Activated CD4-positive, alpha-beta memory T cell treated with anti-CD3 and anti-CD28 coated beads for 36 hours (primary cell): ENCODE measurements at places on chromosomes 16 and 17. TPM values are rescaled to one million over a fixed set of nuclear protein-coding genes. Genes with fewer than 3 reads are reported as not detected.

The NUBP2 gene
- 45.9 TPM for total RNA-seq

GRCh38 chr16:1003391-1004347 is 22.1 kb downstream of the SOX8 start:
- H3K4me3 ChIP-seq = peak overlapping the region; percentile 49
- H3K36me3 ChIP-seq = no peaks in the 10 kb centered on the region
- peak overlapping the region; percentile 86 for H3K27ac ChIP-seq
- peak; percentile 79 for DNase-seq

The DNAH17 gene
- total RNA-seq = 0.21 TPM

DNA sequence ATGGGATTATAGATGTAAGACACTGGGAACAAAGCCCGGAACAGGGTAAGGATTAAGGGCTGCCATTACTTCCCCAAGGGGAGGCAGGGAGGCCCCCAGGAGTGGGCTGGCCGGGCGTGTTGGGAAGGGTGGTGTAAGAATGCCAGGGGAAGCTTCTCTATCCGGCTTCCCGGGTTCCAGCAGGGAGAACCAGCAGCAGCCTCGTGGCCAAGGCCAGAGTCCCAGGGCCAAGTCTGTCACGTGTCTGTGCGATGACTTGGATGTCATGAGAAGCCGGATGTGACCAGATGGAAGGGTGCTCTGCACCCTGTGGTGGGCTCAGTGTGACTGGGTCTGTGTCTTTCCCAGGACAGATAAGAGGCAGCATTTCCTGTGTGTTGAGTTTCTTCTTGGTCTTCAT is 52.1 kb downstream of the SCNN1B start:
- H3K4me1 ChIP-seq = no peaks in the 10 kb centered on the region
- H3K27ac ChIP-seq = no peak overlapping the region
- no peaks in the 10 kb centered on the region for H3K36me3 ChIP-seq
- no peak overlapping the region for H3K4me3 ChIP-seq
- DNase-seq = no peak
- peaks cover 4% of the 10 kb centered on the region for H3K27me3 ChIP-seq

- no peaks in the 10 kb centered on the region for H3K4me1 ChIP-seq
- no peaks in the 10 kb centered on the region for H3K36me3 ChIP-seq
- DNase-seq = no peak
- no peaks in the 10 kb centered on the region for H3K27me3 ChIP-seq
- H3K4me3 ChIP-seq = no peak overlapping the region
These were observed 900.8 kb upstream of the GOT2 start for GRCh38 chr16:59634951-59635350.

The CCDC200 gene
- not detected for total RNA-seq

GRCh38 chr16:24349320-24349719 is 93.2 kb downstream of the CACNG3 start:
- H3K27ac ChIP-seq = no peak overlapping the region
- no peak overlapping the region for H3K4me3 ChIP-seq

The IRX3 gene
- total RNA-seq = 0.27 TPM

DNA sequence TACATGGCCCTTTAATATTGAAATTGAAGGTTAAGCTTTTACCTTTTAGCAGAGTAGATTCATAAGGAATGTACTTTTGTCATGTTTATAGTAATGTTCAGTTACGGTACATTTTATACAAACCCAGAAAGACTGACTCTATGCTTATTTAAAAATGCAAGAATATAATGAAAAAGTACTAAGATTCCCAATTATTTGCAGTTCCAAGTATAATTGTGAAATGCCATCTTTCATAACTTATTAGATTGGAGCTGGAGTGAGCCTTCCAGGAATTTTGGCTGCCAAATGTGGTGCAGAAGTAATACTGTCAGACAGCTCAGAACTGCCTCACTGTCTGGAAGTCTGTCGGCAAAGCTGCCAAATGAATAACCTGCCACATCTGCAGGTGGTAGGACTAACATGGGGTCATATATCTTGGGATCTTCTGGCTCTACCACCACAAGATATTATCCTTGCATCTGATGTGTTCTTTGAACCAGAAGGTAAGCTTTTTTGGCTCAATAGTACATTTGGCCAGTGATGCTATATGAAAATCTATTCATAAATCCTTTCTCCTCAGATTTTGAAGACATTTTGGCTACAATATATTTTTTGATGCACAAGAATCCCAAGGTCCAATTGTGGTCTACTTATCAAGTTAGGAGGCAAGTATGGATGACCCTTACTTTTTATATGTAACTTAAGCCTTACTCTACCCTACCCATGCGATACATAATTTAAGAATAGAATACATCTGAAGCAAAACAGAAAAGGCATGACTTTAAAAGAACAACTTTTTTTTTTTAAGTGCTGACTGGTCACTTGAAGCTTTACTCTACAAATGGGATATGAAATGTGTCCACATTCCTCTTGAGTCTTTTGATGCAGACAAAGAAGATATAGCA is 4.2 kb downstream of the SRSF2 start:
- peaks cover 59% of the 10 kb centered on the region for H3K36me3 ChIP-seq
- DNase-seq = no peak
- H3K4me3 ChIP-seq = peak overlapping the region; percentile 85

The HSD17B2 gene
- not detected for total RNA-seq

The TBC1D3H gene
- total RNA-seq = not detected

The AIPL1 gene
- not detected for total RNA-seq

GRCh38 chr16:89952551-89952950 is 4.0 kb downstream of the DEF8 start:
- H3K27me3 ChIP-seq = peaks cover under 1% of the 10 kb centered on the region
- H3K4me1 ChIP-seq = peaks cover 9% of the 10 kb centered on the region
- no peak for DNase-seq
- H3K36me3 ChIP-seq = peaks cover 3% of the 10 kb centered on the region
- H3K27ac ChIP-seq = no peak overlapping the region

The FOXF1 gene
- total RNA-seq = not detected

DNA sequence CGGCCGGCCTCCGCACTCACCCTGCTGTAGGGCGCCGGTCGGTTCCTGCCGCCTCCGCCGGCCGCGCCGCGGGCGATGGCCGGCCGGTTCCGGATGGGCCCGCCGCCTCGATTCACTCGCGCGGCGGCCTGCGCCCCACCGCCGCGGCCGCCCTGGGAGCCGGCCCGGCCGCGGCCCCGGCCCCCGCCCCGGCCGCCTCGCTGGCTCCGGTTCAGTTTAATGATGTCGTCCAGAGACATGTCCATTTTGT is 158 bp downstream of the ALYREF start:
- DNase-seq = no peak
- peak overlapping the region; percentile 97 for H3K27ac ChIP-seq
- H3K4me1 ChIP-seq = peaks cover 26% of the 10 kb centered on the region
- peak overlapping the region; percentile 93 for H3K4me3 ChIP-seq
- no peaks in the 10 kb centered on the region for H3K27me3 ChIP-seq

DNA sequence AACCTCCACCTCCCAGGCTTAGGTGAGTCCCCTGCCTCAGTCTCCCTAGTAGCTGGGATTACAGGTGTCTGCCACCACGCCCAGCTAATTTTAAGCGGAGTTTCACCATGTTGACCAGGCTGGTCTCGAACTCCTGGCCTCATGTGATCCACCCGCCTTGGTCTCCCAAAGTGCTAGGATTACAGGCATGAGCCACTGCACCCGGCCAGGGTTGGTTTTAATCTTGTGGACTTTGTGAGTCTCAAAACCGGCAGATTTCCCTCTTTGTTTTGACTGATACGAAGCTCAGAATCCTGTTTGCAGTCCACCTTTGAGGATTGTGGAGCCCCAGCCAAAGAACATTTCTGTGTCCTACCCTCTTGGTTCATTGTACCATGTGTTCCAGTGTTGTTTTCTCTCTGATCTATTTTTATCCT is 16.4 kb upstream of the CPSF4L start:
- no peak overlapping the region for H3K4me3 ChIP-seq
- H3K4me1 ChIP-seq = no peaks in the 10 kb centered on the region
- no peak overlapping the region for H3K27ac ChIP-seq
- H3K27me3 ChIP-seq = peaks cover 3% of the 10 kb centered on the region
- no peaks in the 10 kb centered on the region for H3K36me3 ChIP-seq

GRCh38 chr16:54236773-54237172 is 49.8 kb downstream of the IRX3 start:
- H3K4me3 ChIP-seq = no peak overlapping the region
- DNase-seq = no peak

GRCh38 chr16:84631153-84631466 is 13.2 kb upstream of the COTL1 start:
- no peak overlapping the region for H3K4me3 ChIP-seq
- H3K27me3 ChIP-seq = no peaks in the 10 kb centered on the region
- no peaks in the 10 kb centered on the region for H3K36me3 ChIP-seq
- no peak for DNase-seq
- peaks cover 20% of the 10 kb centered on the region for H3K4me1 ChIP-seq

The KIF18B gene
- total RNA-seq = 42.9 TPM

DNA sequence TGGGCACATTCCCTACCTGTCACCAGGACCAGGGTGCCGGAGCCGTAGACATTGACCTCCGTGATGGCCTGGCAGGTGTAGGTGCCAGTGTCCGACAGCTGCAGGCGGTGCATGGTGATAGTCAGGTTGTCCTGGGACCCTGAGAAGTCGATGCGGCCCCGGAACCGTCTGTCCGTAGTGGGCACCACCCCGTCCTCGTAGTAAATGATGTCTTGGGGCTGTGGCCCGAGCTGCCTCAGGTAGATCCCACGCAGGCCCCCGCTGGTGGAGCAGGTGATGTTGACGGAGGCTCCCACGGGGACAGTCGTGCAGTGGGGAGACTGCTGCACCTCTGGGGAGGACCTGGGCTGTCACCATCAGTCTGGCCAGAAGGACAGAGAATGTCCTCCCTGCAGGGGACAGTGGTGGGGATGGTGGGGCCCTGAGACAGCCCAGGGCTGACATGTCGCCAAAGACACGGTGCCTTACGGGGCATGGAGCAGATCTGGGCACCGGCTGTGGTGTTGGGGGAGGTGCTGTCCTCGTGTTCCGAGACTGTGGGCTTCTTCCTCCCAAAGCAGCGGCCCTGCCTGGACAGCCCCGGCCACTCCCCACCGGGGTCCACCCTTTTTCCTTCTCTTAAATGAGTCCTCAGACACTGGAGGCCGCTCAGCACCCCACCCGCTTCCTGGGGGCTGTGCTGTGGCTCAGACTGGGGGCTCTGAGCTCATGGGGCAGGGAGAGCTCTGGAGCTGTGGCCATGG is 586 bp downstream of the CD7 start:
- no peaks in the 10 kb centered on the region for H3K27me3 ChIP-seq
- H3K4me3 ChIP-seq = no peak overlapping the region
- H3K27ac ChIP-seq = peak overlapping the region; percentile 92
- H3K36me3 ChIP-seq = peaks cover 36% of the 10 kb centered on the region
- H3K4me1 ChIP-seq = peaks cover 21% of the 10 kb centered on the region

- peak overlapping the region; percentile 99 for H3K27ac ChIP-seq
- no peaks in the 10 kb centered on the region for H3K36me3 ChIP-seq
- H3K4me3 ChIP-seq = peak overlapping the region; percentile 84
- DNase-seq = peak; percentile 86
These were observed 64.2 kb downstream of the PITPNC1 start for GRCh38 chr17:67441052-67441895.

- no peak for DNase-seq
- no peak overlapping the region for H3K4me3 ChIP-seq
- H3K27me3 ChIP-seq = no peaks in the 10 kb centered on the region
These were observed 21.7 kb upstream of the PAFAH1B1 start for GRCh38 chr17:2571523-2572303.

DNA sequence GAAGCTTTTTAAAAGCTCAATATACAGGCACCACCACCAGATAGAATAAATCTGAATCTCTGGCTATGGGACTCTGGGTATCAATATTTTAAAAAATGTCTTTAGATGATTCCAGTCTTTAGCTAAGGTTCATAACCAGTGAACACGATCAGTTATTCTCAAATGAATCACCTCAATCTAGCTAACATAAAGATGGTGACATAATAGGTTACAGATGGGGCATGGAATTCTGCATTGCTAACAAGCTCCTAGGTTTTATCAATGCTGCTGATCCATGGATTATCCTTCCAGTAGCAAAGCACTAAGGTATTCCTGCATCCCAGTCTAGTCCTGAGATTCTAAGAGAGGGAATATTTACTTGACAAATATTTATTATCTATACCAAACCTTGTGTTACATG is 415.5 kb upstream of the CDH11 start:
- no peak overlapping the region for H3K27ac ChIP-seq
- H3K4me3 ChIP-seq = no peak overlapping the region
- H3K36me3 ChIP-seq = no peaks in the 10 kb centered on the region
- no peaks in the 10 kb centered on the region for H3K4me1 ChIP-seq
- no peaks in the 10 kb centered on the region for H3K27me3 ChIP-seq
- no peak for DNase-seq

- H3K27ac ChIP-seq = no peak overlapping the region
- H3K4me1 ChIP-seq = peaks cover 14% of the 10 kb centered on the region
- no peak for DNase-seq
- no peak overlapping the region for H3K4me3 ChIP-seq
- no peaks in the 10 kb centered on the region for H3K27me3 ChIP-seq
These were observed 7.3 kb downstream of the CLUH start for GRCh38 chr17:2704031-2704889.

The KCNJ2 gene
- total RNA-seq = not detected
